ENCODE measurements at places on chromosomes 4 and X.

DNA sequence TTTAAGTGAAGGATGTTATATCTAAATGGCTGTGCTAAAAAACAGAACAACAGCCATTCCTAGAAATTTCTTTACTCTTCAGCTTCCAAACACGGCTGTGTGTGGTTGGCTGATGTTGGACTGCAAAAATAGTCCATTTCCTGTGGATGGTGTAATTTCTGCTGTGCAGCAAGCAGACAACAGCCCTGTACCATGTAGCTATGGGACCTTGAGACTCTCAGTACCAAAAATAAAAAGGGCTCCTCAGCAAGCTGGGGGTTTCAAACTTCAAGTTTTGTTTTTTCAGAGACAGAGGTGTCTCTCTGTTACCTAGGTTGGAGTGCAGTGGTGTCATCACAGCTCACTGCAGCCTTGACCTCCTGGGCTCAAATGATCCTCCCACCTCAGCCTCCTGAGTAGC lies 18.1 kb downstream of the CD40LG start:
- DNase-seq: no peak

- DNase-seq: no peak
Measured at GRCh38 chrX:124619710-124620109, 273.3 kb downstream of the SH2D1A start.

DNA sequence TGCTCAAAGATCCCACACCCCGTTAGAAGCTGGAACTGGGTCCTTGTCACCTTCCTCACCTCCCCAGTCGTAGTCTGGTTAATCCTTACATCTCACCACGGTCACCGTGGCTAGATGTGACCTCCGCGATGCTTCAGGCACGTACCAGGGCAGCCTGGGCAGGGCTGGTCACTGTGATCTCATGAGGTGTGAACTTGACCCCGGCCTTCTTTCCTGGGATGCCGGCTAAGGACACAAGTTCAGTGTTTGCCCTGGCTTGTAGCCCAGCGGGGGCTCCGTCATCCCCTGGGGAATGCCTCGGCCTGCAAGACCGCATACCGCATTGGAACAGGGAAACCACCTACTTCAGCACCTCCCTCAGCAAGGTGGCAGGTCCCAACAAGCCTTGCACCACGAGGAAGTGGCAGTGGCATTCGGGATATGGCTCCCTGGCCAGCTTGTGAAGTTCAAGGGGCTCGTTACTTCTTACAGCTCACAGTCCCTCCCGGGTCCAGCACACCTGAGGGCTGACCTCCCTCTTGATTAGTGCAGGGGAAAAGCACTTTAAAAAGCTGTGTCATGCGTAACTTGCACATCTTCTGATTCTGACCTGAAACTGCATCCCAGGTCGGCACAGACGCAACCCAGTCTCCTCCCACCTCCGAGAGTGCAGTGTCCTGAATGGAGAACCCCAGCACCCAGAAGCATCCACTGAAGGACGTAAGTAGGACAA lies 25.9 kb downstream of the NOP14 start:
- DNase-seq: no peak

GRCh38 chrX:101357166-101357795 lies 8.7 kb upstream of the TIMM8A start:
- DNase-seq: peak; percentile 5

- DNase-seq: peak; percentile 8
Measured at GRCh38 chrX:16488959-16489358, 161.0 kb upstream of the S100G start.

GRCh38 chrX:150768132-150768485 lies 74.9 kb downstream of the MTMR1 start:
- DNase-seq: peak; percentile 9

- DNase-seq: peak; percentile 17
Measured at GRCh38 chrX:20042221-20042620, 51.4 kb upstream of the BCLAF3 start.

DNA sequence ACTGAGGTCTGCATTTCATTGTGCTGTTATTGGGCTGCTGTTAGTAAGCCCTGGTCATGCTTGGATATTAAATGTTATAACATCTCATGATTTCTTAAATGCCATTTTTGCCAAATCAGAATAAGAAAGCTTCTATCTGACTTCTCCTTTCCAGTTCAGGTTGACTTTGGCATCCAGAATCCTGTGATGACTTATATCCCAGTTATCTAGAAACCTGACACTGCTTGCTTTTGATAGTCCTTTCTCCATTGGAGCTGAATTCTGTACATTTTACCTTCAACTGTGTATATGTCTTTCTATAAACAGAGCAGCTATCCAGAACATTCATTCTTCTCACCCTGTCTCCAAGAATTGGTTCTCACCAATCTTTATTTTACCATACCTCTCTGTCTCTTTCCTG lies 257.7 kb upstream of the GNPDA2 start:
- no peak for DNase-seq

GRCh38 chr4:21848021-21848420 lies 100.6 kb downstream of the KCNIP4 start:
- DNase-seq: no peak

GRCh38 chr4:136328131-136328530 lies 1204.2 kb downstream of the PCDH18 start:
- DNase-seq: no peak

GRCh38 chr4:140135529-140136088 lies 18.4 kb downstream of the MAML3 start:
- peak; percentile 14 for DNase-seq

- peak; percentile 30 for DNase-seq
Measured at GRCh38 chr4:138003248-138003647, 238.9 kb downstream of the SLC7A11 start.

DNA sequence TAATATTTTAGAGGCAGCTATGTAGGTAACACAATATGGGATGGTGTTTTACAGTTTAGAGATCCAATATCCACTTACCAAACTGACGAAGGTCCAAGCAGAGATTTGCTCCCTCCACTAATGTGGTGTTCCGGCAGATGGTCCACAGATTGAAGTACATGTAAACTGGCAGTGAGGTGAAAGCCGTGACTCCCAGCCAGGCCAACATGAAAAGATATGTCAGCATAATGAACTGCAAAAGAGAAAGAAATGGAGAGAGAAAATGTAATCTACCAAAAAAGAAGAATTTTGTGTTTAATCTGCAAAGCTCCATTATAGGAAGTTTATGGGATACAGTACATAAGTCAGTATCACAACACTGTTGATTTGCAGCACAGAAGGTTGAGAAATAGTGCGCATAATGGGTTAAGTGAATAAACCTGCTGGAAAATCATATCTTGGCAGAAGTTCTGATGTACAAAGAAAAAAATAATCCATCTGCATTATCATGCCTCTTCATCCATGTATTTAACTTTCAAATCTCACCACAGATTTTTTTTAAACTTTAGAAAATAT lies 160.2 kb downstream of the GPM6A start:
- DNase-seq: no peak

DNA sequence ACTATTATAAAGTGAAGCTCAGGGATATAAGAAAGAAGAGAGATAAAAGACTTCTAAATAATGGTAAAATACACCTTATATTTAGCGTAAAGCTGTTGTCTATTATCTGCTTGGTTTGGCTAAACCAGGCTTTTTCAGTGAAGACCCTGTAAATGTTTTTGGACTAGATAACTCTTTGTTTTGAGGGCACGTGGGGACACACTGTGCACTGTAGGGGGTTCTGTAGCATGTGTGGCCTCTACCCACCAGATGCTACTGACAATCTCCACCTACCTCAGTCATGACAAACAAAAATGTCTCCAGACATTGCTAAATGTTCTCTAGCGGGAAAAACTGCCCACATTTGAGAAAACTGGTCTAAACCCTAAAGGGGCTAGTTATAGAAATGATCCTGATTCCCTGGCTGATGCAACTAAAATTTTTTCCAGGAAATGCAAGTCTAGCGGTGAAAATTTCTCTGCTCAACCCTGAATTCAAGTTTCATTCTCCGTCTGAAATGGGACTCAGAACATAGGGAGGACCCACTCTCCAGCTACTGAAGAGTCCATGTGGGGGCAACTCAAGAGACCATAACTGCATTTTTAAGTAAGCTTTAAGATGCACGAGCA lies 355.2 kb upstream of the RASGEF1B start:
- no peak for DNase-seq

DNA sequence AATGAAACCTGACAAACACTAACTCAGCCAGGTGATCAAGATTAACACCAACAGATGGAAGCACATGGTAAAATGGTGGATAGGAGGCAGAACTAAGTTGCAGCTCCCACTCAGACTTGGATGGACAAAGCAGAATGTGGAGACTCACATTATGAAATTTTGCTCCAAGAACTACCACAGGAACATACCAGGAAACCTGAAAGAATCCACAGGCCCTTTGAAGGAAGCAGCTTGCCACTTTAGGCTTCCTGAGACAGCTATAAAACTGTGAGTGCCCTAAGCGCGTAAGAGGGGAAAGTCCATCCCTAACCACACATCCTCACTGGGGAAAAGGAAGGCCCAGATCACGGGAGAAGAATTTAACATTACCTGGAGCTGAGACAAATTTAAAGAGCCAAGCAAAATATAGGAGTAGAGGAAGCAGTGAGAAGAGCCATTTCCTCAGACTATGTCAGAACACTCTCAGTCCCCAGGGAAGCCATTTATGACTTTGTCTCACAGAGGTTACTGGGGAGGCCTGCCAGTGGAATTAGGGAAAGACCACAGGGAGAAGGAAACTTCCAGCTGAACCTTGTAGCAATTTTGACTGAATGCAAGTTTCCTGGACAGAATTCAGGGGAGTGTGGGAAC lies 224.5 kb downstream of the TEX13C start:
- no peak for DNase-seq

Data from AG08395 (cell line).